Anterior cingulate cortex (tissue), 58 donors: ENCODE measurements at places on chromosomes 3 and 15.

DNA sequence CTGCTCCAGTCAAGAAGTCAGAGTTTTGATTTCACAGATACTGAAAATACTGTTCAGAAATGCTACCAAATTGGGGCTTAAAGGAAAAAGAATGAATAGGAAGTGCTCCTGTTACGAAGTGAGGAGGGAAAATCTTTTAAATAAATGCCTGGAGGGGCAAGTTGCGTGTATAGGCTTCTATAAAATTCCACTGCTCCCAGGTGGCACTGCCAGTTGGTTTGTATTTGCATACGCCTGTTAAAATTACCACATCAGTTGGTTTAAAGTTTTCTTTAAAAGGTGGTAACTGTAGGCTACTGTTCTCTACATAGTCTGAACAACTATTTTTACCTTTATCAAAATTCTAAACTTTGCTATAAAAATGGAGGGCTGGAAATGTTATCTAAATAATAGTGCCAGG, 123.5 kb downstream of the DLG1 start:
- DNase-seq = no peak

GRCh38 chr15:80500021-80500420, 95.8 kb downstream of the ARNT2 start:
- no peak for DNase-seq

DNA sequence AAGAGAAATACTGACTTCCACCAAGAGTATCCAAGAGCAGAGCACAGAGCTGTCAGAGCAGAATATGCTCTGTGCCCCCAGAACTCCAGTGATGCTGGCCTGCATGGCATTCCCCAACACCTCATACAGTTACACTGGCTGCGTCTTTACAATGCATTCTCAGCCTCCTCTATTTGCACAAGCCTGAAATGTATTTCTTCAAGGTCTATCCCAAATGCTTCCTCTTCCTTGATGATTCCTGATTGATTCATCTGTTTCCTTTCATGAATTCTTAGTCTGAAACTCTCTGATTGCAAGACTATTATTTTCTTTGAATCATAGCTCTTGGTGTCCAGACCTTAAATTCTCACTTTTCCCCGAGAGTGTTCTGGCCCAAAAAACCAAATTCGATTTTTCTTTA, 664.7 kb downstream of the MECOM start:
- DNase-seq = no peak

- DNase-seq = no peak
Observed at GRCh38 chr3:176905331-176905730, 292.0 kb downstream of the TBL1XR1 start.

- no peak for DNase-seq
Observed at GRCh38 chr3:158330870-158331269, 221.0 kb downstream of the RSRC1 start.

GRCh38 chr3:11552289-11553264, 91.1 kb downstream of the VGLL4 start:
- DNase-seq = no peak

DNA sequence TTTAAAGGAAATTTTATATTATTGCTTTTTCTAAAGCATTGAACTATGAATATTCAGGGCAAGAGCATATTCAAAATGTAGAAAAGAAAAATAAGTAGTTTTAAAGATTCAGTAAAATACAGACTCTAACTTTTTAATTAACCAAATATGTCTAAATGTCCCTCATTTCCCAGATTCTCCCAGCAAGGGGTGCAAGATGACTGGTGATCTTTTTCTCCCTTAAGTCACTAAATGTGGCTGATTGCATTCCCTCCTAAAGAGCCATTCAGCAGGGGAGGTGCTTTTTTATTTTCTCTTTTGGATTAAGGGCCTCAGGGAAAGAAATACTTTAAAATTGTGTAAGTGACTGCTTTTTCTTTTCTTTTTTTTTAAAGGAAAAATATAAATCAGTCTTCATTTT, 406.9 kb downstream of the OXSM start:
- DNase-seq = no peak

DNA sequence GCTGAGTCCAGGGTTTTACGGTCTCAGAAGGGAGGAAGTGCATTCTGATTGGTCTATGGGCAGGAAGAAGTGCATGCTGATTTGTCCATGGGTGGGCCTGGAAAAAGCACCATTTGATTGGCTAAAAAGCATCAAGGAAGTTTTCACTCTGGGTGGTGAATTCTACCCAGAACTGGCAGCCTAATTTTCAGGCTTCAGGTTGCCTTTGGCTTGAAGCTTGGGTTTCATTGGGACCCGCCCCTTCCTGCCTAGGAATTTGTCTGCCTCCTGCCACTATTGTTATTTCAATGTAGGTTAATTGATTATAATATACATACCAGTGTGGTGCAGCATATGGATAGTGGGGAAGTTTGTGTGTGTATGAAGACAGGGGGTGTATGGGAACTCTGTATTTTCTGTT, 1355.9 kb downstream of the SI start:
- DNase-seq = no peak

- DNase-seq = no peak
Observed at GRCh38 chr15:32763295-32763694, 45.5 kb downstream of the GREM1 start.

DNA sequence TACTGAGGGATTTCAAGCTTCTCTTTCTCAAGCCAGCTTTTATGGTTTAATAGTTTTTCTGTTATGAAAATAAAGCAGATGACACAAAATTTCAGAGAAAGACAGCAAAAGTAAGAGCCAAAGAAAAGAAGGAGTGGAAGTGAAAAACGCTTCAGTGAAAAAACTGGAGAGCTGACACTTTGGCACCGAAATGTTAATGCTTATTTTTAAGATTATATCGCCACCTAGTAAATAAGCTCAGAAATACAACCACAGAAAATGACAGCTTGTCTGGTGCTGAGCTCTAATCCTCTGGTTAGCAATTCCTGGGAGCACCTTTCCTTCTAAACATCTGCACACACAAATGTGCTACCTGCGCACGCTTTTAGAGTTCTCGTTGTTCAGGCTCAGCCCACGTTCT, 101.6 kb downstream of the ZPLD1 start:
- DNase-seq = no peak

GRCh38 chr3:2870724-2871333, 239.3 kb downstream of the IL5RA start:
- DNase-seq = no peak

- no peak for DNase-seq
Observed at GRCh38 chr3:187458921-187459320, 90.7 kb downstream of the RTP4 start.

GRCh38 chr15:38992506-38992905, 427.9 kb upstream of the RASGRP1 start:
- DNase-seq = no peak

GRCh38 chr3:122920986-122921385, 106.6 kb downstream of the SEMA5B start:
- no peak for DNase-seq

- no peak for DNase-seq
Observed at GRCh38 chr15:33234020-33234461, 39.5 kb upstream of the FMN1 start.

DNA sequence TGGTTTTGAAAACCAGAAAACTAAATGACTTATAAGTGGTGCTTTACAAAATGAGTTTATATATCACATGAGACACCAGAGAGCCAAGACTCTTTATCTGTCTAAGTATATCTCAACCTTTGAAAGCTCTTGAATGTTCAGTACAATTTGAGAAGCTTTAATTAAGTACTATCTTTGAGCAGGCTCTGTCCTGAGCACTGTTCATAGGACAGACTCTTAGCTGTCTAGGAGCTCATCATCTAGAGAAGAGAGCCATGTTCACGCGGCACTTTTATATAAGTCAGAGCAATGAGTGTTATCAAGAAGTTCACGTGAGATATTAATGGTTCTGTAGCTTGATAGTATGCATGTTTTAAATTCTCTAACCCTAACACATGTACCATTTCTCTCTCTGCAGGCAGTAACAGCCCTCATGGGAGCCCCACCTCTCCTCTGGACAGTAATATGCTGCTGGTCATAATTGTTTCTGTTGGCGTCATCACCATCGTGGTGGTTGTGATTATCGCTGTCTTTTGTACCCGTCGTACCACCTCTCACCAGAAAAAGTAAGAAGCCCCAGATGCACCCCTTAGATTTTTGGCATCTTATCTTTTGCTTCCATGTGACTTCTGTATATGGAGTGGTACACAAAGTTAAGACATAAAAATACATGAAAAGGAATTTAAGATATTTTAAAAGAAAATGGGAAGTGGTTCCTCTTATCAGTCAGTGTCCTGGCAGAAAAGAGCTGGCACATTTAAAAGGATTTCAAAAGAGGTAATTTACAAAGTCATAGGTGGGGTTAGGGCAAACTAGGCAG, 86.0 kb downstream of the HCN4 start:
- no peak for DNase-seq

GRCh38 chr15:88400591-88401250, 66.5 kb downstream of the MRPL46 start:
- no peak for DNase-seq

- peak; percentile 21 for DNase-seq
Observed at GRCh38 chr15:73368301-73369136, at the start of gene HCN4. Gene HCN4, minus strand, starts transcription at chr15:73368958. Its CDS starts 688 bp downstream, at chr15:73368270.

- no peak for DNase-seq
Observed at GRCh38 chr3:138845181-138845601, 10.5 kb upstream of the PIK3CB start.

GRCh38 chr3:47664519-47664918, 85.9 kb upstream of the CSPG5 start:
- no peak for DNase-seq

GRCh38 chr3:16299746-16300145, 34.7 kb downstream of the OXNAD1 start:
- no peak for DNase-seq

DNA sequence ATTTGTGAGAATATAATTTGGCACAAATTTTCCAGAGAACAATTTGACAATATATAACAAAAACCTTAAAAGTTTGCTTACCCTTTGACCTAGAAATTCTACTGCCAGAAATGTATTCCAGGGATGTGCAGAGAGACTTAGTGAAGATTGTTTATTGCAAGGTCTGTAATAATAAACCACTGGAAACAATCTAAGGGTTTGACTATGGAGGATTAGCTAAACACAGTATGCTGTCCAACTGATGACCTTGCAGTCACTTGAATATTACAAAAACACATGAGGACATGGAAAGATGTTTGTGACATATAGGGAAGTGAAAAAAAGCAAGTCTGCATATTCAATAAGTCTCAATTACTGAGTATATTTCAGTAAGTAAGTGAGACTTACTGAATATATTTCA, 48.1 kb upstream of the CDV3 start:
- no peak for DNase-seq

DNA sequence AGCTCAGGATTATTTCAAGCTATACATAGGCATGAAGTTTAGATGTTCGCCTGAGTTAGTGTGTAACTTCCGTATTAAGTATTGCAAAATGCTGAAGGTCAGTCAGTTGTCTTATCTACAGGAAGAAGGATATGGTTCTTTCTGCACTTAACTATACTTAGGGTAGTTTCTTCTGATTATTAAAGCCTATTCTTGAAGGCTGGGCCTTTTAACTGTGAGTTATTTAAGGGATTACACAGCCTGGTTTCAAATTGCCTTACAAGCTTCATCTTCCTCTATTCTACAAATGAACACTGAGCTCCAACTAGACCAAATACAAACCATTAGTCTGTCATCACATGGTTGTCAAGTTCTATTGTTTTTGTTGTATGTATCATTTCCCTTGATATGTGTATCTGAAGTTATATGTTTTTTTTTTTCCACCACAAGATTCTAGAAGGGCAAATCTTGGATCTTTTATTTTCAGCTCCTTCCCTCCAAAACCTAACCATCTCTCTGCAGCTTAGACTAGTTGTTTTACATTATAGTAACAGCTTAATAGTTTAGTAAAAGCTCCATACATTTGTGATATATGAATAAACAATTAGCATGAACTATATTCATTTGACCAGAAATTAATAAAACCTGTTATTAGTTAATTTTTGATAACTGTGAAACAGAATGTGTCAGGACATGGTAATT, 272.9 kb upstream of the KCNMB2 start:
- no peak for DNase-seq
